ENCODE measurements at places on chromosomes 3 and 15.
A peak's percentile ranks its signal among the peaks of the same experiment; 100 is the strongest.

DNA sequence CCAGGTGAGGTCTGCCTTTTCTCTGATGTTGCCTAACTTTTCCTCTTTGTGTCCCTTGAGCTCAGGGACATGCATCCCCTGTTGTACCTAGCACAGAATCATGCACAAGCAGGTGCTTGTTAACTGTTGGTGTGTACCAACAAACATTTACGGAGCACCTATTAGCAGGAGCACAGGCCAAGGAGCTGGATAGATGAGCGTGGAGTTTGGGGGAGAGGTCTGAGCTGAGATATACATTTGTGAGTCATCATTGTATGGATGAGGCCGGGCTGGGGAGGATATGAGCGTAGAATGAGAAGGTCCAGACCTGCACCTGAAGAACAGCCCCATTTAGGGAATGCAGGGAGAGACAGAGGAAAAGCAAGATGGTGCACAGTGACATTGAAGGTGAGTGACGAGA lies 53.4 kb downstream of the SMAD3 start:
- no peak for DNase-seq

DNA sequence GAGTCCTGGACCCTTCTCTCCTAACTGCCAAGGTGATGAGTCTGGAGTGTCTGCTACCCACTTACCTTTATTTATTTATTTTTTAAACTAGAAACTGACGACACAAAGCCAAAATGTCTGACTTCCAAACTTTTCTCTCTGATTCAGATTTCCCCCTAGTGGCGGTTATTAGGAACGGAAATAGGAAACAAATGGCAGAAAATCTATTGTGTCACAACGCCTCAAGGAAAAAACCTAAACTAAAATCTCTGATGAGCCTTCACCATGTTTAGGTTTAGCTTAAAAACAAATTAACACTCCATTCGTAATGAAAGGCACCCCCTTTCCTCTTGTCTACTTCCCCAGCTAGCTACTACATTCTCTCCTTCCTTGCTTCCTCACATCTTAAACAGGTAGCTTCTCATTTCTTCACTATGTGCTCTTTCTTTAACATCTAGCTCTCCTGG lies 94.0 kb upstream of the MEX3B start:
- DNase-seq = no peak

DNA sequence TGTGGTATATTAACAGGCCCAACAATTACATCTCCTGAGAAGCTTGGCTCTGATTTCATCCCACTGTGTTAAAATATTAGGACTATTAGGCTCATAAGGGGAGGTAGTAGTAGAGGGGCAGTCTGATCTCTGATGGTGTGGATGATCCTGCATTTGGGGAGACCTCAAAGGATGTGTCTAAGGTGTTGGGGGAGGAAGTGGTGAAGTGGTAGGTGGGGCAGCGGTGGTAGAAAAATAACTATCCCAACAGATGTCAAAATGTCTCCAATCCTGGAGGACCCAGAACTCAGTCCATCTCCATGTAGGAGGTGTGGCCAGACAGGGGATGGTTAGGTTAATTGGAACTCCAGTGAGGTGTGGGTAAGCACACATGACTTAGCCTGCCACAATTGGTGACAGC lies 10.4 kb upstream of the IQCF6 start:
- no peak for DNase-seq

DNA sequence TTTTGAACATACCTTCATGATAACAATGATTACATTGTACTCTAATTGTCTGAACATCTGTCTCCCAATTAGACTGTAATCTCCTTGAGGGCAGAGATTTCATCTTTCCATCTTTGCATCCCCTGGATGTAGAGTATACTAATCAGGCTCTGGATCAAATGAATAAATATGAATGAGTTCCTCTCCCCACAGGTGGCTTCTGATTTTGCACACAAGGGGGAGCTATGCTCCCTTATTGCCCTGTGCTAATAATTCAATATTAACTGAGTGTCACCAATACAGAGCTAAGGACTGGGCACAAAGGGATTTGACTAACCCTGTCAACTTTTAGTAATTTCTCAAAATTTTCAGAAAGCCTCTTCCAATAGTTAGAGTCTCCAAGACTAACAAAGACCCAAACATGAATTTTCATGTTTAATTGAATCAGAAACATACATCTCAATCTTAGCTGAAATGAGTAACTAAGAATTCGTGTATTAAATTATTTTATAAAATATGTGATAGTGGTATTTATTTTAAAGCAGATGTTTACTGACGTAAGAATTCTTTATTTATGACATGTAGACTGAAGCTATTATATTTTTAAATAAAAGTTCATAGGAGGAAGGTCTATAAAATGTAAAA lies 3.0 kb downstream of the DUOXA1 start:
- peak; percentile 8 for DNase-seq

- no peak for DNase-seq
Measured at GRCh38 chr3:12237912-12238650, 50.8 kb upstream of the PPARG start.

DNA sequence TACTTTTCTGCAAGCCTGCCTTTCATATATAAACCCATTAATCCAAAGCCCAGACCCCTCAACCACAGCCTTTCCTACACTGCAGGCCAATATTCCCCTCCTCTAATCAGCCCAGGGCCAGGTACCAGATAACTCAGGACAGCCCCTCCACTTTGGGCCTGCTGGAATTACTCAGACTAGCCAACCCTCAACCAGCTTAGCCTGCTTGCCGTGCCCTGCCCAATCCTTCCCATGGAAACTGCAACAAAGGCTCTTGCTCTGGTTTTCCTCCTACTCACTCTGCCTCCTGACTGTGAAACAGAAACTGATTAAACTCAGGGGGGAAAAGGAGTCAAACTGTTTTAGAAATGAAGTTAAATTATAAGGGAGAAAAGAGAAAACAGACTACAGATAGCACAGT lies 248.1 kb downstream of the KLF13 start:
- DNase-seq = no peak

GRCh38 chr3:42488687-42489086 lies 13.8 kb upstream of the VIPR1 start:
- no peak for DNase-seq

DNA sequence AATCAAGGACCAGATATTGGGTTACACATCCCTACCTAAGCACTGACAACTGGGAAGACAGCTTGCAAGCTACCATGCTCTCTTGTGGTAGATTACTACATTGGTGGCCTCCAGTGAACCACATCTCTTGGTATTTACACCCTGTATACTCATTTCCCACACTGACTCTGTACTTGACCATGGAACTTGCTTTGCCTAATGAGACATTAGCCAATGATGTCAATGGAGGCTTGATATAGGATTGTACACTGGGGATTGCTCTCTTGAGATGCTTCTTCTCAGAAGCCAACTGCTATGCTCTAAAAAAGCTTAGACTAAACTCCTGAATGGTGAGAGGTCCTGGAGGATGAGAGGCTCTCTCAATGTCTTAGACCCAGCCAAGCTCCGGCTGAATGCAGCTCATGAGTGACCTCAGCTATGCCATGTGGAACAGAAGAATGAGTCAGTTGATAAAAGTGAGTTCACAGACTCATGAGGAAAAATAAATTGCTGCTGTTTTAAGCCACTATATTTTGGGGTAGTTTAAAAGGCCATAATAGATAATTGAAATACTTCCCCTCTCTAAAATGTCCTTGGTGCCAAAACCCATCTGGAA lies 61.5 kb upstream of the GALNT15 start:
- no peak for DNase-seq
